Activated B cell treated with CpG ODN at 0.5 μM for 24 hours (primary cell): ENCODE measurements at places on chromosomes 13 and 19.

- no peak for DNase-seq
Observed at GRCh38 chr13:52004511-52005170, 6.6 kb downstream of the ATP7B start.

DNA sequence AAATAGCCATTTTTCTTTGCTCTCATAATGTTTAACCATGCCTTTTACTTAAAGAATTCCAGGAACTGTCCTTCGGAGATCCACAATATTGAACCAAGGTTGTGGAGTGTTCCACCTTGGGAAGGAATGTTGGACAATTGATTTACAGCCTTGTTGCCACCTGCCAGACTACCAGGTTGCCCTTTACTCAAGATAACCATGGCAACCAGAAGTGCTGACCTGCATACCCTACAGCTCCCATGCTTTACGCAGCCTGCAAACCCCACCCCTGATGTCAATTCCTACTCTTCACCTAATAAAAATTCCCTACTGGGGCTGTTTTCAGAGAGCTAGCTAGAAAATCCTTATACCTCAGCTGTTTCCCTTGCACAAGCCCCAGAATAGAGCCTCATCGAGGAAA lies 151.0 kb upstream of the RXFP2 start:
- DNase-seq: no peak

- DNase-seq: no peak
Observed at GRCh38 chr13:106612688-106613087, 44.8 kb upstream of the ARGLU1 start.

DNA sequence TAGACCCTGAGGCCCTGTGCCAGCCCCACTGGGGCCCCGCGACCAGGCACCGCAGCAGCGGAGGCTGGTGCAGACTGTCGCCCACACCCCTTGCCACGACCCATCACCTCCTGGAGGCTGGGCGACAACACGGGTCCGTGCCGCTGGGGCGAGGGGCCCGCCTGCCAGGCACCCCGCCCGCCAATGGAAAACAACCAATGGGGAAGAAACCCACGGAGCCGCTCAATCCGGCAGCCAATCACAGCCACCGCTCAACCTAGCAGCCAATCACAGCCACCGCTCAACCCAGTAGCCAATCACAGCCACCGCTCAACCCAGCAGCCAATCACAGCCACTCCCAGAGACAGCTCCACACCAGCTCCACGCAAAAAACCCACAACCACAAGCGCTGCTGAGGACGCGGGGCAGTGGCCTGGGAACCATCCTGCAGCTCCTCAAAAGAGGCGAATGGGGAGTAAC lies 29.7 kb downstream of the GPX4 start:
- DNase-seq: peak; percentile 64

- no peak for DNase-seq
Observed at GRCh38 chr19:36420961-36421748, 2.7 kb upstream of the ZFP82 start.

- no peak for DNase-seq
Observed at GRCh38 chr19:53518716-53519115, 19.2 kb upstream of the ZNF331 start.

GRCh38 chr19:49403404-49404187 lies 15.5 kb downstream of the KASH5 start:
- DNase-seq: no peak
